ENCODE measurements at places on chromosomes 2 and 18.

DNA sequence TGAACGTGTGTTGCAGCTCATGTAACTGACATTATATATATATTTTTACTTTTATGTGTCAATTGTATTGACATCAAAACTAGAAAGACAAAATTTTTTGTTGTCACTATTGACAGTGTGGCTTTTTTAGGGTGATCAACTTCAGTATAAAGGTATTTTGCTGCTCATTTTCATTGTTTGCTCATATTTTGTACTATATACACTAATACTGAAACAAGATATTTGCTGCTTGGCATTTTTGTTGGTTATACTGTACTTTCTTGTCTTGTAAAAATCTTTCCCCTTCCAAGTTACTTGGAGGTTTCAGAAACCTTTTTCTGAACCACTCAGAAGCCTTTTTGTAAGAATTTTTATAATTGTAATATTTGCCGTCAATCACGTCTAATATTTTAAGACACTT, 16.5 kb downstream of the AFTPH start:
- DNase-seq: no peak

DNA sequence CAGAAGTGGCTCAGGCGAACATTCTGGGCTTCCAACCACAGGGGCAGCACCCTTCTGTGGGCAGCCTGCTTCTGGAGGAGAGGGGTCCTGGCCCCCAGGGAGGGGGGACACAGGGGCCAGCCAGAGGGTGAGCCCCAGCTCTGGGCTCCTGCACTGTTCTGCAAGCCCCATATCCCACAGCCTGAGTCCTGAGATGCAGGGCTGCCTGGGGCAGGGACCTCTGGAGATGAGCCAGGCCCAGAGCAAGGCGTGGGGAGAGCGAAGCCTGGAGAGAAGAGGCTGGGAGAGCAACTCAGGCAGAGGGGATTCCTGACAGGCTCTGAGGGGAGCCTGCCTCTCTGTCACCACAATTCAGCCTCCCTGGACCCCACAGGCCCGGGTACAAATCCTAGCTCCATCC, 13.5 kb upstream of the PRSS56 start:
- DNase-seq: no peak

- DNase-seq: no peak
These were observed 40.3 kb downstream of the METTL8 start for GRCh38 chr2:171393487-171393886.

- DNase-seq: no peak
These were observed 34.4 kb upstream of the PDIA6 start for GRCh38 chr2:10847008-10847407.

- DNase-seq: no peak
These were observed 52.8 kb upstream of the IL1RL1 start for GRCh38 chr2:102258386-102259074.

- DNase-seq: no peak
These were observed 42.1 kb downstream of the PGAP1 start for GRCh38 chr2:196884368-196884767.

- no peak for DNase-seq
These were observed 45.4 kb upstream of the TMEM163 start for GRCh38 chr2:134764164-134764563.

DNA sequence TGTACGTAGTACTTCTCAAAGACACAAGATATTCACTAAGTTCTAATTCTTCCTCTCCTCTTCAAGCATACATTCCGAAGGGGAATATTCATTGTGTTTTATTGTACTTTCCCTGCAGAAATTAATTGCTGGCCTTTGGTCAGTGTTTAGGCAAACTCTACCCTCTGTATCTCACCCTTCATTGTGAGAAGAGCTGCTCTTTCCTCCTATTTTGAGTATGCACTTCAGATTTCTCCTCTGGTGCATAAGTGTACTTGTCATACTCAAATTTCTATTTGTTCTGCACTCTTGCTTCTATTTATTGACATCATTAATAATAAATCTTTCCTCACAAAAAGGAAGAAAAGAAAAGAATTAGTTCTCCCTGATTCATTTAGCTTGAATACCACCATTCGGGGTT, 485.4 kb upstream of the SLC8A1 start:
- no peak for DNase-seq

GRCh38 chr2:84924173-84925106, 19.0 kb downstream of the TMSB10 start:
- no peak for DNase-seq

DNA sequence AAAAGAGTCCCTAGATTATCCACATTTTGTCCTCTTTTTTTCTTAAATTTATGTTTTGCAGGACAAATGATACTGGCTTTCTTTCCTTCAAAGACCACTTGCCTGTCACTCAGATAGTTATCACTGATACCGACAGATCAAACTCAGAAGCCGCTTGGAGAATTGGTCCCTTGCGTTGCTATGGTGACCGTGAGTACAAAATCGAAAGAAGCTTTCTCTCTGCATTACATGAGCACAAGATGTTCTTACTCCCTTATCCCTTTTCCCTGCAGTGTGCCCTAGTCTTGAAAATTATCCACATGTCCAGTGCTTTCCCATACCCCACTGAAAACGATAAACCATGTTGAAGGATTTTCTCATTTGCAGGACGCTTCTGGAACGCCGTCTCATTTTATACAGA, 738.5 kb downstream of the CNTNAP5 start:
- DNase-seq: no peak

GRCh38 chr18:56461151-56461550, 177.2 kb downstream of the TXNL1 start:
- no peak for DNase-seq

GRCh38 chr2:45826460-45826859, 175.0 kb downstream of the PRKCE start:
- no peak for DNase-seq

DNA sequence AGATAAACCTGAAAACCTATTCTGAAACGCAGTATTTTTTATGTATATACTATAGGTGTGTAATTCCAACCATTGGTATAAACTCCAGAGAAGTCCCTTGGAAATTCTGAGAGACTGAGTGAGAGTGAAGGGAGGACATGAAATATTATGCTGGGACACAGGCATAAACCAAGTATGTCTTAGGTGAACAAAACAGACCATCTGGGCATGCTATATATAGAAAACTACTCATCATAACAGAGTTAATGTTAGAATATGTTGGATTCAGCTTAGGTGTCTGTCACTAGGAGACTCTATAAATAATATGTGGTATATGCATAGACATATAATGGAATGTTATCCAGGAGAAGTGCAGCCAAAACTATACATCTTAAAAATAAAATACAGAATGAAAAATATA, 282.6 kb downstream of the LRP1B start:
- no peak for DNase-seq

GRCh38 chr2:206971805-206972204, 32.5 kb downstream of the CPO start:
- no peak for DNase-seq

DNA sequence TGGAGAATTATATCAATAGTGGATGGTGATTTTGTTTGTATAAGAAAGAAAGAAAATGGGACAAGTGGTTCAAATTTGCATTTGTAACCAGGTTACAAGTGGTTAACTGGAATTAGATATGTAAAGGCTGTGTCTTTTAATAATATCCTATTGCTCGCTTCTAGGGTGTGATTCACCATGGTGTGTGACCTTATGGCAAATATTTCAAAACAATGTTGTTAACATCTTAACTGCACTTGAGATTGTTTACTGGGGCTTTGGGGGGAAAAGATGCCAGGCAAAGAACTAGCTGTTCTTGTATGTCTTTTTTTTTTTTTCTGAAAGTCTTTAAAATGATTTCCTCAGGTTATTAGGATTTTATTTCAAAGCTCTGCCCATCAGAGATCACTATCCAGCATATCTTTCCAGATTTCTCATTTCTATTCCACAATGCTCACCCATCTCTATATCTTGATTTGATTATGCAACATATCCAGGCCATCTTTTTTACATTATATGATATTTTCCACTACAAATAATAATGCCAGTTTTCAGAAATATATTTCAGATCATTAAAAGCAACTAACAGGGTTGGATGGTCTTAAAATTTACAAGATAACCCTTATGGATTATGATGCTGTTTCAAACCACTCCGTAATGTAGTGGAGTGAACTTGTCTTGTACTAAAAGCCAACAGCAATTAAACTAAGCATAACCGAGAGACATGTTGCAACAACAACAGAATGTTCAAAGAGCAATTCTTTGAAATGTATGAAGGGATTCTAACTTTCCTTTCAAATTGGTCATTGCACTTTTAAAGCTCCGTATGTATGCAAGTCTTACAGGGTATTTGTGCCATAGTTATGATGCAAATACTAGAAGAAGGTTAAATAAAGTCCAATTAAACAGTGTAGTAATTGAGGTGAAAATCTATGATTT, 341.5 kb upstream of the ETAA1 start:
- no peak for DNase-seq

DNA sequence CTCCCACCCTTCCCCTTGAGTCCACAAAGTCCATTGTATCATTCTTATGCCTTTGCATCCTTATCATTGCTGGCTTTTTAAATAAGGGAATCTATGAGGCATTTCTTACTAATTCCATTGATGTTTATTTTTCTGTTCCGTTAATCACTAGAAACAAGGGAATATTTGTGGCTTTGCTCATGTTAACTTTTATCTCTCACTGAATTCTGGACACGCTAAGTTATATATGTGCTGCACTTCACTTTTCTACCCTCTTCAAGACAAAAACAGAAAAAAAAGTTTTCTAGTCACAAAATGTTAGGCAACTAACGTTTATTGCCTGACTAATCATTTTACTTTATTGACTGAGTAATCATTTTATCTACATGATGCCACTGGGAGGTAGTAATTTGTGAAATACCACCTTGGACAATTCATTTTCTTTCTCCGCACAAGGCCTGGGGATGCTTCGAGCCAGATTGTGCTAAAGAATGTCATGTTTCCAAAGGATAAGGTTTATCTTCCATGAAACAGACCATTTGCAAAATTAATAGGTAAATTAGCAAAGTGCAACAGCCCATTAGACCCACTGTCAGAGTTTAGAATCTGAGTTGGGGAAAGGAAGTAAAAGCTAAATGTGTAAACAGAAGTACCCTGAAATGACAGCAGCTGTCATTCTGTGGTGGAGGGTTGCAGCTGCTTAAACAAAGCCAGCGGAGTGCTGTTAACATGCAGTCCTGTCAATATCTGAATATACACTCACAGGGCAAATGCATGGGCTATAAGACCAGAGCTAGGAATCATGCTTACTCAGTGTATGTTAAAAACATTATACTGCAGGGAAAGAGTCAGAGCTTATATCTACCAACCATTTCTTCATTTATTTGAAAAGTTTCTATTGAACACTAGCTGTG, 658.7 kb downstream of the CNTNAP5 start:
- DNase-seq: no peak

GRCh38 chr2:3214806-3215404, 162.7 kb downstream of the EIPR1 start:
- no peak for DNase-seq

DNA sequence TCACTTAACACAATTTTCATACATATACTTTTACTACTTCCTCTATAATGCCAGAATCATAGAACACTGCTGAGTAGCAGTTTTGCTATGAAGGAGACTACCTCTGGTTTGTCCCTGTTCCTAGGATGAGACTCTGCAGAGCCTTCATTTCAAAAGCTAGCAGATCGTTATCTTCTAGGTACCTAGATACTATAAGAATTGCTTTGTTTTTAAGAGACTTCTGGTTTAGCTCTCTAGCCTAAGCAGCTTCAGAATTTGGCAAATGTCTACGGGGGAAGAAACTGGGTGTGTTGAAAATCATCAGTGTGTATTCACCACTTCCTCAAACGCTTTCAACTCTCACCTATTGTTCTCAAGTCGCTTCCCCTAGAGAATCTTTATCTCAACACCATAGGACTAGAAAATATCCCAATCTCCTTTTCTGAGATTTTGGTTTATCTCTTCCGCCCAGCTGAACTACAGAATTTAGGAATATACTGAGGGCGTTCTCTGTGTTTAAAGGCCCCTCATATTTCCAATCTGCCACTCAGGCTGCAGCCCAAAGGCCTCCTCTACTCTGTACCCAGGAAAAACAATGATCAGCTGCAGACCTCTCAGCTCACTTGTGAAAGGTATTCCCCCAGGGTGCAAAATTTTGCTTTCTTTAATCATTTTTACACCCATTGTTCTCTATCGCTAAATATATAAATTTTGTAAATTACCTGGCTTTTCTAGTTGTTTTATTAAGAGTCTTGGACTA, 28.7 kb downstream of the SMAD2 start:
- DNase-seq: no peak

DNA sequence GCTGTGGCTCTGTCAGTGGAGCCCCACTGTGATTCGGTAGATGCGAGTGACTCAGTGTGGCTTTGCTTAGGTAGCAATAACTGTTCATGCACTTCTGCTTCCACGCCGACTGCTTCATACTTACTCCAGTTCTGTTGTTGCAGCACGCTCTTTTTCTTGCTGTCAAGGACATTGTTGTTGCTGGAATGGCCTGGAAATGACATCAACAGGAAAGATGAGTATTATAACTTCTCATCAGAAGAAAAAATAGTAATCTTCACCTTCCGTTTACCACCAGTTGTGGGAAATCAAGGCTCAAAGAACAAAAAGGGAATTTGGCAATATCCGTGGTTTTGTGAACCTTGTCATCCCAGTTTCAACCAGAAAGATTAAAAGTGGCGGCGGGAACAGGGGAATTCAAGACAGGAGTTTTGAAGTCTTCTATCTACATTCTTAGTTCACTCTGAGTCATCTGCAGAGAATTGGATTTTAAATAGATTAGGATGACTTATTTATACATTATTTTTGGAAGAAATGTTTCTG, 8.3 kb downstream of the TM4SF20 start:
- DNase-seq: no peak

GRCh38 chr2:127721311-127721977, 20.1 kb downstream of the SFT2D3 start:
- no peak for DNase-seq

- no peak for DNase-seq
These were observed 186.1 kb downstream of the ZFP36L2 start for GRCh38 chr2:43040084-43040854.

DNA sequence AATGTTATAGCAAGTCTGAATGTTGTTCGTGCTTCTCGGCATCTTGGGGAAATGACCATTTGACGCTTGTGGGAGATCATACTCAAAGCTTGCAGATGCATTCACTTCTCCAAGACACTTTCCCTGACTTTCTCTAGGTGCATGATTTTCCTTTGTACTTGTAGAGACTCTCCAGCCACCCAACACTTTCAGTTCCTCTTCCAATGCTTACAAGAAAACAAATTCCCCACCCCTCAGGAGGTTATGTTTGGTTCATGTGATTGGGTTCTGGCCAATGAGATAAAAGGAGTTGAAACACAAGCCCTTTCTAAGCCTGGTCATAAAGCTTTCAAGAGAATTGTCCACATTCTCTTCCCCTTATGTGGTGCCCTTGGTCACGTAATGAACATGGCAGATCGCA, 156.3 kb downstream of the EPHA4 start:
- no peak for DNase-seq

- no peak for DNase-seq
These were observed 155.2 kb downstream of the GALNT1 start for GRCh38 chr18:35736696-35737095.

DNA sequence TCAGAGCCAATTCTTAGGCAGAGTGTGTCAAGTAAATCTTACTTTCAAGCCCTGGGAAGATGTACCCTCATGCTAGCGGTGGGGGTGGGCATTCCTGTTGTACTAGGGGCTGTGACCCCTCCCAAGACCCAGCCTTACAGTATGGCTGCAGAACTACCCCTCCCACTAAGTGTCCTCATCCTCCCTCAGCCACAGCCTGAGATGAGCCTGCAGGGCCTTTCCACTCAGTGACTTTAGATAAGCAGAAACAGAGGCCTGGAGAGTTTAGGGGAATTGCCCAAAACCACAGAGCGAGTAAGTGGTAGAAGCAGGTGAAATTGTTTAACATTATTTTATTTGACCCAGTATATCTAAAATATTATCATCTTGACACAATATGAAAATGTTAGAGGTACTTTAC, 36.6 kb downstream of the TTC32 start:
- no peak for DNase-seq

- DNase-seq: no peak
These were observed 78.1 kb upstream of the SPTBN1 start for GRCh38 chr2:54377901-54378493.
